ENCODE measurements at places on chromosomes 6 and 20.

- no peak for DNase-seq
Measured at GRCh38 chr20:56929606-56930005, 300.5 kb downstream of the TFAP2C start.

- no peak for DNase-seq
Measured at GRCh38 chr6:52115145-52115741, 27.8 kb upstream of the PKHD1 start.

DNA sequence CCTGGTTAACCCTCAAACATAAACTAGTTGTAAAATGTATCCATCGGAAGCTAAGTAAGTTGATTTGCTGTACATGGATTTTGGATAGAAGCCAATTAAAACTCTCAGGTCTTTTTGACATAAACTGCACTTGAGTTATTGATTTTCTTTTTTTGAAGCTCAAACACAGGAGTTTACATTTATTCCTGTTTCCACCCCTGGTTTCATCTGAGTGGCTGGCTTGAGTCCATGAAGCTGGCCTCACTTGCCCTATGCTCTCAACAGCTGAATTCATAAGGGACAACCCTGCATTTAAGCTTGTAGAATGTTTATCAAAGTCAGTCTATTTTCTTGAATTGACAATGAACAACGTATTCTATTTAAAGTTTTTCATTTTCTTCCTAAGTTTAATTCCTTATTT lies 58.1 kb upstream of the PLEKHG1 start:
- DNase-seq, result no peak

- DNase-seq, result no peak
Measured at GRCh38 chr20:62636446-62636845, 5.9 kb upstream of the SLCO4A1 start.

DNA sequence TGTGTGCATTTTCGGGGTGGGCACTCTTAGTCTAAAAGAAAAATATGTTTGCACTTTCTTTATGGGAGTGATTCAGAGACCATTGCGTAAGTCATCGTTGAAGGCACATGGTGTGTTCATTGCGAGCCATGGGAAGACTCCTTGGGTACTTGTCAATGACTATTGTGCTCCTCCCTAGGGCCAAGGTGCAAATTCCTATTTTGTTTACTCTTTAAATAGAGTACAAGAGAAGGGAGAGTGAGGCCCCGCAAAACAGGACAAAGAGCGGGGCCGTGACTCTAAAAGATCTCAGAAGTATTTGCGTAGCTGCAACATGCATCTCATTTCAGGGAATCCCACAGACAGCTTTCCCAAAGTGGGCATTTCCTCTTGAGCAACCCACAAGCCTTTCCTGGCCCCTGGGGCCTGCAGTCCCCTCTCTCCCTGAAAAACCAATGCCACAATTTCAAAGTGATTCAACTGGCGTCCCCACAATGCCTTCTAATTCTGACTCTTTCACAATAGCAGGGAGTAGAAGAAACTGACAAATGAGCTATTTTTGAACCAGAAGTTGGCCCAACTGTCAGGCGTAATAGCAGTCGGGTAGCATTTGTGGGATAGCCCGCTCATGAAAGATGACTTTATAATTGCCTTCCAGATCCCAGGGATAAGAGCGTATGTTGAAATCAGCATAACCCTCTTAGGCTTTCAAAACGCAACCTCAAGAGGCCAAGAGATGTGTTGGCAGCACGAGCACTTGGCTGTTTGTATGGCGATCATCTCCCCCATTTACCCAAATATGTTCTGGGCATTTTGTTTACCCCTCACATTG lies 277.9 kb upstream of the BMP2 start:
- no peak for DNase-seq

DNA sequence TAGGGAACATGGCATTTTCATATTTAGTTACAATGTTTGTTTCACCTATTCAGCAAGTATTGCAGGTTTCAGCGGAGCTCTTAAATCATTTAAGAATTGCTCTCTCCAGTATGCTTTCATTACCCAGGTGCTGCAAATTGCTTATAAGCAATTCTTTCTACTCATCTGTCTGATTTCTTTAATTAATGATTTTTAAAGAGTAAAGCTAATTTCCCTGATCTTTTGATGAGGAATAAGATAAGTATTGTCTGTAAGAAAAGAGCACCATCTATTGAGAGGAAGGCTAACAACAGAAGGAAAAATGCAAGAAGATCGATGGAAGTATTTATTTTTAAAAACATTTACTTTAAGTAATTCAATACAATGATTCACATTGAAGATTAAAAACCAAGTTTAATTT lies 2.0 kb downstream of the OPRM1 start:
- no peak for DNase-seq

GRCh38 chr6:85756982-85757381 lies 114.3 kb upstream of the SYNCRIP start:
- no peak for DNase-seq

- DNase-seq, result no peak
Measured at GRCh38 chr20:51404297-51405060, 138.0 kb downstream of the NFATC2 start.

DNA sequence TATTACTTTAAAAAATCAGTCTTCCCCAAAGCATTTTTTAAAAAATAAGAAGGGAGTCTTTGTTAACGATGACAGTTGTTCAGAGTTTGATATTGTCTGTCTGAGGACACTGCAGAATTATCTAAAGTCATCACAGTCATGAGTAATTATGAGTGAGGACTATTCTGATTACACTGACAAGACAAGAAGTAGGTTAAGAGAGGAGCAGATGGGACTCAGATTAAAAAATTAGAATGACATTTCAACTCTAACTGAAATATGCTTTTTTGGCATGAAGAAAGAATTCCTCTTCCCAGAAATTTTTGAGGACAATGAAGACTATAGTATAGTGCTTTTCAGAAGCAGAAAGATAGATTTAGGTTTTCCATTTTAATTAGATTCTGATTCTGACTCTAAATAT lies 456.5 kb downstream of the EPHA7 start:
- DNase-seq, result no peak

DNA sequence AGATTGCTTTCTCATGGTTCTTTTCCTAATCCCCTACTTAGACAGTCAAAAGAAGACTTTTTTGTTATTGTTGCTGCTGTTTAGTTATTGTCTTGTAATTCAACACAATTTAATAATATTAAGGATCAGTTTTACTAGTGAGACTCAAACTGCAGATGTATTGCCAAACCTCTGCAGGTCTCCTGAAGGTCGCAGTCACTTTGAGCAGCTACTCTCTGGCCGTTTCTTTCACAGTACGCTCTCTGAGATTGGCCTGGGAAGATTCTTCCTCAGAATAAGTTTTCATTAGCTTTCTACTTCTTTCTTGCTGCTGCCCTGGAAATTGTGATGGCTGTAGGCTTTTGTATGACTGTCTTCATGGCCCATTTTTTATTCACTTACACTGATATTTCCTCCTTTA lies 930.8 kb downstream of the QKI start:
- DNase-seq, result no peak

GRCh38 chr6:166257911-166258318 lies 50.3 kb downstream of the PRR18 start:
- no peak for DNase-seq

DNA sequence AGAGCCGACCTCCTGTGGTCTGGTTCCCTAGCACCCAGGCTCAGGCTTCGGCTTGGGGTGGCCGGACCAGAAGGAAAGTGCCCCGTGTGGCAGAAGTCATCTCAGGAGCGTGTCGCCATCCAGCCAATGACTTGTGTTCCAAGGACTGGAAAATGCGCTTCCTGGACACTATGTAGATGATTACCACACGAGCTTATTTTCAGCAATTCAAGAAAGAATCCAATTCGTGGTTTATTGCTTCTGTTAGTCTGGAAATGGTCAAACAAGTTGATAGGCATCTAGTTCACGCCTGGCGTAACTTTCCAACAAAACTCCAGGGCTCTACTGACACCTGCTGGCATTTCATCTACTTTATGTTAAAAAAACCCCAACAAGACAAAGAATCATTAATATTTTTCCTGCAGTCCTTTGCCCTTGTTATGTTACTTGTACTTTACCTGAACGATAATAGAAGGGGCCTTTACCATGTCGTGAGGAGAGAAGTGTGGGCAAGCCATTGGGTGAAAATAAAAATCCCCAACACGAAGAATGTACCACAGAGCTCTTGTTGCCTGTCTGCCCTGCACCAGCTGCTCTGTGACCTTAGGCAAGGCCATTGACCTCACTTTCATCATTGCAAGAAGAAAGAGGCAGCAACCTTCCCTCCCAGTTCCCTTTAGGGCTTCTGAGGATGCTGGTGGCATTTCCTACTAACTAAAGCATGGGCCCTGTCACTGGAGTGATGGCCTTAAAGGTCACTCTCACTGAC lies 154.7 kb upstream of the LAMP5 start:
- no peak for DNase-seq

DNA sequence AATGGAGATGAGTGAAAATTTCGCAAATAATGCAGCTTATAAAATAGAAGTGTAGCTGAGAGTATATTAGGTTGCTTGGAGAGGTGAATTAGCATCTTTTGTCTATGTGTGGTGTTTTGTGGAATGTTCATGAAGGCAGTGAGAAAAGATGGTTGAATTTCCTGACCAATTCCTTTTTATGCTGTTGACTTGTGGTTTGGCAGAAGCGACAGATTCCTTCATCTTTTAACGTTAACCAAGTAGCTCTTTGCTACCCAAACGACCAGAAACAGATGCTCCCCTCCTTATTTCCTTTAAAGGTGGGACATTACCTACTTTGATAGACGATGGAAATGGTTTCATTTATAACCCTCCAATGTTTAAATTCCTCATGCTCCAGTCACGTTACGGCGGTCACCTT lies 390.5 kb downstream of the QKI start:
- no peak for DNase-seq
